ENCODE measurements at places on chromosomes 16 and 17.

- DNase-seq: no peak
Observed at GRCh38 chr17:8025176-8025911, 13.5 kb upstream of the ALOX15B start.

DNA sequence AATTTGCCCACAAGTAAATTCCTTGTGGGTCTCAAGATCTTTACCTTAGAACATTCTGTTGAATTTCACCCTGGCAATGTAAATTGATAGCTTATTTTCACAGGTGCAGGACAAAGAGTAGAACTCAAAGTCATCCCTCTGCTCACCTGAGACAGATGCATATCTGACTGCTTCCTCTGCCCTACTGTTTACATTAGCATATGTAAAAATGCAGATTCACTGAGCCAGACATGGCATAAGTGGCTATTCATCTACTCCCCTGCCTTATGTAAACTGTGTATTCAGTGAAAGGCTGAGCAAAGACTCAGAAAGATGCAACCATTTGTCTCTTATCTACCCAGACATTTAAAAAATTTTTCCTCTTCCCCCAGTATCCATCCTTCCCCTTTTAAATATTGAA is 22.3 kb upstream of the MILR1 start:
- no peak for DNase-seq

DNA sequence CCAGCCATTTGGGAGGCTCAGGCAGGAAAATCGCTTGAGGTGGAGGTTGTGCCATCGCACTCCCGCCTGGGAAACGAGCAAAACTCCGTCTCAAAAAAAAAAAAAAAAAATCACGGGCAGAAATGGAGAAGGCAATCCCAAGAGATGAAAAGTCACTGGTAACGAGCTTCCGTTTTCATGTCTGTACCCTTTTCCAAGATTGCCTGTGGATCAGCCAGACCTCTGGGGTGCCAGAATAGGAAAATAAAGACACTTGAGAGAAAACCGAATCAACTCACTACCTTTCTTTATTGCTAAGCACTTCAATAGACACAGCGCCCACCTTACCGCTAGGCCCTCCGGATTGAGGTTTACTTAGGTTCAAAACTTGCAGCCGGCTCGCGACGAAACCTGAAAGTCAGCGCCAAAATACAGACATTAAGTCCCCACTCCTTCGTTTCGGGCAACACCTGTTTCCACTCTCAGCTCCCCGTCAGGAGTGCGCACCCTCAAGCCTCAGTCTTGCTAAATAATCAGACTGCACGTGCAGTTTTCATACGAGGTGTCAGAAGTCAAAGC is 970 bp upstream of the TRAF7 start:
- no peak for DNase-seq

DNA sequence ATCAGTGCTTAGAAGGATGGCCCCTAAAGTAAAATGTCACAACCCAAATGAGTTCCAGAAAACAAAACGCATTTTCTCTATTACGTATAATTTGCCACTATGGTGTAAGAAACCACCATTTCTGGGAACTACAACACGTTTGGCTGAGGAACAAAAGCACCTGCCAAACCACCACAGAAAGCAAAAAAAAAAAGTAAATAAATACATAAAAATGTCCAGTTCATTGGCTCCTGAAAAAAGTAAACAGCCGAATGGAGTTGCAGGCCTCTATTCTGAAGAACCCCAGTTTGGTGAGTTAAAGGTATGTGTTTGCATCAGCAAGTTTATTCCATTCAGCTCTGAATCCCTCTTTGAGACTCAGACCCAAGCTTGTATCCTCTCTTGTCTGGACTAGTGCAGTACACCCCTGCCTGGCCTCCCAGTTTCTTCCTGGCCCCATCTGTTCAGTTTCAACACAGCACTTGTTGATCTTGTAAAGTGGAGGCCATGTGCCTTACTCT is 36.9 kb downstream of the ERN1 start:
- no peak for DNase-seq

DNA sequence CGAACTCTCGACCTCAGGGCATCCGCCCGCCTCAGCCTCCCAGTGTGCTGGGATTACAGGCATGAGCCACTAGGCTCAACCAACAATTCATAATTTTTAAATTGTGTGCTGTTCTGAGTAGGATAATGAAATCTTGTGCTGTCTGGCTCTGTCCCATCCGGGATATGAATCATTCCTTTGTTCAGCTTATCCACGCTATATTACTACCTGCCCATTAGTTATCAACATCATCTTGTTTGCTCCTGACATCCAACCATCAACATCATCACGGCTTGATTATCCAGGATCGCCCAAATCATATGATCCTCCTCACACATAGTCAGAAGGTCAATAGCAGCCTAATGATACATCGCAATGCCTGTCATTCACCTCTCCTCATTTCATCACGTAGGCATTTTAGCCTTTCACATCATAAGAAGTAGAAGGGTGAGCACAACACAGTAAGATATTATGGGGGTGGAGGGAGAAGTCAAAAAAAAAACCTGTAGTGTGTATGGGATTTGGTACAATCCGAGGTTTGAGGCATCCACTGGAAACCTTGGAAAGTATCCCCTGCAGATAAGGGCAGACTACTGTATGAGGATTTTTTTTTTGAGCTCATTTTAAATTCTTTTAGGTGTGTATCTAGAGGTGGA is 77.0 kb upstream of the SIAH1 start:
- no peak for DNase-seq

- no peak for DNase-seq
Observed at GRCh38 chr17:51279183-51279582, 18.8 kb downstream of the UTP18 start.

DNA sequence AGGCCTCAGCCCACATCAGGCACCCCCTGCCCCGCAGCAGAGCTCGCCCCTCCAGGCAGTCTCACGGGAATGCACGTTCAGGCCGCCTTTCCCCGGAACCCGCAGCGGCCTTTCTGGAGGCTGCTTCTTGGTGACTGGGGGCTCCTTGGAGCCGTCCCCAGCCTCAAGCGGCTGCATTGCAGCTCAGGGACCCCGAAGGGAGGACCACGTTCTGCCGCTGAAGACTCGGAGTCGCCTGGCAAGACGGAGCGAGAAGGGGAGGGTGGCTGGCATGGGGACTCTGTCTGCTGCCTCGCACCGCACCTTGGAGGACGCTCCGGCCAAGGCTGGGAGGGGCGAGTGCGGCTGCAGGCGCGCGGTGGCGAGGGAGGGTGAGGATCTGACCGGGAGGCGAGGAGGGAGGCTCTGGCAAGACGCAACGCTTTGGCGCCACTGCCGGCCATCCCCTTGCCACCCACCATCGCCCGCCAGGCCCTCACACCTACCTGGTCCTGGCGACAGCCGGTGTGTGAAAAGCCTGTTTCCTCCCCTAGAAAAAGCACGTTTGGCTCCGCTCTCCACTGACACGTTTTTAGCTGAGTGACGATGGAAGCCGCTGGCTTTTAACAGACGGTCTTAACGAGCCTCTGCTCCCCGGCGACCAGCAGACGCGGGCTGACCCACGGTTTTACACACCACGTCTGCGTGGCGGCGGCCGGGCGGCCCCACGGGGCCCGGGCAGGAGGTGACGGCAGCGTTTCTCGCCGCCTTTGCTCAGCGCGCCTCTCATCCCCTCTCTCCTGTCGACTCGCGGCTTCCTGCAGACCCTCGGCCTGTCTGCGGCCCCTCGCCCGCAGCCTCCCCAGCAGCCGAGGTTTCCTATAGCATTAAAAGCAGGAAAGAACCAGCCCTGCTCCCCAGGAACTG is 16.7 kb upstream of the GNG13 start:
- no peak for DNase-seq

- DNase-seq: no peak
Observed at GRCh38 chr17:31738996-31739699, 119.9 kb downstream of the COPRS start.

DNA sequence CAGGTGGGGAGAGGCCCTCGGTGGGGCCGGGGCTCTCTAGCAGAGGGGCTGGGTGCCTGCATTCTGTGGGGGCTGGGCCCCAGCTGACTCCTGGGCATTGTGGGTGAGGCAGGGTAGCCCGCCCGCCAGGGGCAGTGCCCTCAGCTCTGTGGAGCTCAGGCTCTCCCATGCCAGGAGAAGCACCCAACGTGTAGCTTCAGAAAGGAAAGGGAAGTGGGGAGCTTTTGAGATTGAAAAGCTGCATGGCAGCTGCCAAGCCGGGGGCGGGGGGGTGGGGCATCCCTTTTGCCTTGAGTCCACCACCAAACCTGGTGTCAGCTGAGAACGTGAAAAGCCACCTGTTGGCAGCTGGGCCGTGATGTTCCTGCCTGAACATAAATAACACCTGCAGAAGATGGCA is 192.1 kb upstream of the CIBAR2 start:
- no peak for DNase-seq

- DNase-seq: no peak
Observed at GRCh38 chr16:13992976-13993375, 73.0 kb downstream of the ERCC4 start.

- no peak for DNase-seq
Observed at GRCh38 chr17:50185631-50186471, 15.6 kb downstream of the COL1A1 start.

- no peak for DNase-seq
Observed at GRCh38 chr17:3882276-3882675, 10.6 kb downstream of the CAMKK1 start.

DNA sequence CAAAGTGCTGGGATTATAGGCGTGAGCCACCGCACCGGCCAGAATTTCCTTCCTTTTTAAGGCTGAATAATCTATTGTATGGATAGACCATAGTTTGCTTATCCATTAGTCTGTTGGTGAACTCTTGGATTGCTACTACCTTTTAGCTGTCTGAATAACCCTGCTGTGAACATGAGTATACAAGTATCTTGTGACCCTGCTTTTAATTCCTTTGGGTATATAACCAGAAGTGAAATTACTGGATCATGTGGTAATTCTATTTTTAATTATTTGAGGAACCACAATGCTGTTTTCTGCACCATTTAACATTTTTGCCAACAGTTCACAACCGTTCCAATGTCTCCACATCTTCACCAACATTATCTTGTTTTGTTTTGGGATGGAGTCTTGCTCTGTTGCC is 4.6 kb upstream of the OTOA start:
- DNase-seq: no peak

- DNase-seq: no peak
Observed at GRCh38 chr17:46771561-46772474, 46.7 kb downstream of the WNT3 start.
